ENCODE measurements at places on chromosomes 13 and 19. TPM values are rescaled to one million over a fixed set of nuclear protein-coding genes. Genes with fewer than 3 reads are reported as not detected.
A peak's percentile ranks its signal among the peaks of the same experiment; 100 is the strongest.

GRCh38 chr19:37999309-38000213, 92.6 kb downstream of the SIPA1L3 start:
- DNase-seq = no peak

- DNase-seq = peak; percentile 79
Measured at GRCh38 chr13:113616991-113617749, 32.6 kb downstream of the TFDP1 start.

GRCh38 chr19:50331221-50331993, 2.2 kb upstream of the KCNC3 start:
- DNase-seq = no peak

GRCh38 chr13:77184455-77184854, 142.4 kb downstream of the MYCBP2 start:
- DNase-seq = no peak

DNA sequence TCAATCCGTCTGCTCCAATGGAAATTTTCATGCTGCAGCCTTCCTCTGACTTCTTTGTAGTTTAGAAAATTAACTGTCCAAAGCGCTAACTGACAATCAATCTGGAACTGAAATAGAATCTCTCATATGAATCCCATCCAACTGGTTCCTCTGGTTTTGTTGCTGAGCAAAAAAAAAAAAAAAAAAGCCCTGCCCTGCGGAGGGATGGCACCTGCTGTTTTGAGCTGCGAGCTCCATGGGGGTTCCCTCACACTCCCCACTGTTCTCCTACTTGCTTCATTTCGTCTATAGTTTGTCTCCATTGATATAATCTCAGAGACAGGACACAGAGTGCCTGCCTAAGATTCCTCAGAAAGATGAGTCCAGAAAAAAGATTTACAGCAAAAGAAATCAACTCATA, 33.4 kb downstream of the FAAP24 start:
- DNase-seq = no peak

GRCh38 chr13:23949200-23949599, 51.9 kb upstream of the C1QTNF9B start:
- DNase-seq = no peak

- DNase-seq = no peak
Measured at GRCh38 chr19:10120538-10121189, 965 bp upstream of the EIF3G start.

- DNase-seq = no peak
Measured at GRCh38 chr19:10981252-10981895, 20.5 kb downstream of the SMARCA4 start.

- DNase-seq = no peak
Measured at GRCh38 chr13:21825801-21826200, 154.9 kb downstream of the FGF9 start.

DNA sequence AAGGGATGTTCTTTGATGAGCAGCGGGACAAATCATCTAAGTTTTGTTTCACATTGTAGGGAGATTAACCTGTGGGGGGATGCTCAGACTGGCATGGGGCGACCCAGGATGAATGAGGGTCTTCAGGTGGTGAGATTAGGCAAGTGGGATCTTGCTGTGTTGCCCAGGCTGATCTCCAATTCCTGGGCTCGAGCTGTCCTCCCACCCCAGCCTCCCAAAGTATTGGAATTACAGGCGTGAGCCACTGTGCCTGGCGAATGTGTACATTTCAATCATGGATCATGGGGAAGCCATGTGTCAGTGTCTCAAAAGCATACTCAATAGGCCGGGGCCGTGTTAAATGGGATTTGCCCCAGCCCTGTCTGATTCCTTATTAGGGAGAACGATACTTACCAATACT, 8.1 kb downstream of the SLC25A42 start:
- DNase-seq = no peak

GRCh38 chr13:52809310-52809769, 39.1 kb downstream of the PCDH8 start:
- DNase-seq = no peak

DNA sequence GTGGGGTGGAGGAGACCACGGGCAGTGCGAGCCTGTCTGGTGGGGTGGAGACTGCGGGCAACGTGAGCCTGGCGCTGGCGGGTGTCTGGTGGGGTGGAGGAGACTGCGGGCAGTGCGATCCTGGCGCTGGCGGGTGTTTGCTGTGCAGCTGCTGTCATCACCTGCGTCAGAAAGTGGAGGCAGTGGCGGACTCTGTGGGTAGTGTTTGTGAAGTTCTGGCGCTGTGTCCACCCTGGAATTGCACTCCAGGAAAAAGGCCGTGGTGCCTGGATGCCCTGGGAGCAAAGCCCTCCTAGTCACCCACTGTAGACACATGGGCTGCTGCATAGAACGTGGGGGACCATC, 6.2 kb downstream of the TEX29 start:
- peak; percentile 64 for DNase-seq

DNA sequence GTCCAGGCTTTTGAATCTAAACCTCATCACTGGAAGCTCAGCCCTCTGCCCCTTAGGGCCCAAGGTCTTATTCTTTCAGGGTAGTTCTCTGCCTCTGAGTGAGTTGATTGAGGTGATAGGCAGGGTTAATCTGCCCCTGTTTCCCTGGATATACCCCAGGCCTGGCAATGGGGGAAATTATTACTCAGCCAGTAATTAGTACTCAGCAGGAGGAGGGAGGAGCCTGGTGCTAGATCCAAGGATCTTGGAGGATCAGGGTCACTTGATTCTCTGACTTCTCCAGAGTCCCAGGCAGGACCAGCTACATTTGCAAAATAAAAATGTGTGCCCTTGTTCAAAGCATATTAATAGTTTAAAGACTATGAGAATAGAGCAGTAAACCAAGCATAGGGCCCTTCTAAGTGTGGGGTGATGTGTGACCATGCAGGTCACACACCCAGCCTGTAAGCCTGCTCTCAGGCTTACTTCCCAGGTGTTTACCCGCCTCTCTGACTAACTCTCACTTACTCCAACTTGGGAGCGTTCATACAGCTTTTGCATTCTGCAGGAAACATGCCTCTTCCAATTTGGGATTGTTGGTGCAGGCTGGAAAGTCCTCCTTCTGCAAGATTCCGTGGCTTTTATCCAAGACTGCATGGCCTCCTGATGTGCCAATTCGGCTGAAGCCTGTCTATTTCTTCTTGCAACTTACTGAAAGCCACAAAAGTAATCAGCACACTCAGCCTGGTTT, 7.9 kb upstream of the STK24 start:
- DNase-seq = no peak

DNA sequence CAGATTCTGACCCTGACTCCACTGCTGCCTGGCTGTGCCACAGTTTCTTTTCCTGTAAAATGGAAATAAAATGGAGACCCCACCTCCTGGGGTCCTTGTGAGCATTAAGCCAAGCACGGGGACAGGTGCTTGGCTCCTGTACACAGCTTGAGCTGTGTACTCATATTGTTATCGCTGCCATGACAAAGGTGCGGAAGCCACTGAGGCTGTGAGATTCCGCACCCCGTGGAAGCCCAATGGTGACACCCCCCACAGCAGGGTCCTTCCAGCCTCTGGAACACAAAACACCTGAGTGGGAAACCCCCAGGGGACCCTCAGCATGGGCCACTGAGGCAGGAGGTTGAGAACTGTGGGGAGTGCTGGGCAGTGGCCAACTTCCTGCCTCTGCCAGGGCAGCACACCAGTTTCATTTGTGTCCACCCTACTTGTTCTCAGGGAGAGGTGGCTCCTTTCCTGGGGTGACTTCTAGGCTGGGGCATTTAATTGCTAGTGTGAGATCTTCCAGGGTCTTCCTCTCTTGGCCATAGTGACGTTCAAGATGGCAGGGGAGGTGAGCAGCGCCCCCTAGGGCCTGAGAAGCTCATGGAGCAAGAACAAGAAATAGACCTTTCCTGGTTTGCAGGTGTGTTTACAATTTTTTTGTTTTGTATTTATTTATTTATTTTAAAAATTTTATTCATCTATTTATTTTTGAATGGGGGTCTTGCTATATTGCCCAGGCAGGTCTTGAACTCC, 5.4 kb upstream of the JSRP1 start:
- DNase-seq = no peak

- DNase-seq = no peak
Measured at GRCh38 chr19:43300876-43301765, 31.8 kb upstream of the PSG9 start.

DNA sequence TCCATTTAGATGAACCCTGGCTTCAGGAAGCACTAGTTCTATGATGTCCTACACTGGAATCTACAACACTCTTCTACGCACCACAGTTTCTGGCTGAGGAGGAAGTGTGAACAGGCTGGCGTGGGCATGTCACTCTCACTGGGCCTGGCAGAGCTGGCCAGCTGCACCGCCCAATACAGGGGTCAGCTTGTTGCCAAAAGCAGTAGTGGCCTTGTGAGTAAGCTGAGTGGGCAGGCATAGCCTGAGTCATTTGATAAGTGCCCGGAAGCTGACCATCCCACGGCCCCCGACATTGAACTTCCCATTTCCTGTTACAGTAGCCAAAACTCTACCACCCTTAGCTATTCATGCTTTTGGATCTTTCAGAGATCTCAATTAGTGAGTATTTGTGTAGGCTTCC, 240.9 kb upstream of the SERP2 start:
- DNase-seq = peak; percentile 81

- no peak for DNase-seq
Measured at GRCh38 chr13:19618977-19619376, 14.5 kb upstream of the MPHOSPH8 start.

DNA sequence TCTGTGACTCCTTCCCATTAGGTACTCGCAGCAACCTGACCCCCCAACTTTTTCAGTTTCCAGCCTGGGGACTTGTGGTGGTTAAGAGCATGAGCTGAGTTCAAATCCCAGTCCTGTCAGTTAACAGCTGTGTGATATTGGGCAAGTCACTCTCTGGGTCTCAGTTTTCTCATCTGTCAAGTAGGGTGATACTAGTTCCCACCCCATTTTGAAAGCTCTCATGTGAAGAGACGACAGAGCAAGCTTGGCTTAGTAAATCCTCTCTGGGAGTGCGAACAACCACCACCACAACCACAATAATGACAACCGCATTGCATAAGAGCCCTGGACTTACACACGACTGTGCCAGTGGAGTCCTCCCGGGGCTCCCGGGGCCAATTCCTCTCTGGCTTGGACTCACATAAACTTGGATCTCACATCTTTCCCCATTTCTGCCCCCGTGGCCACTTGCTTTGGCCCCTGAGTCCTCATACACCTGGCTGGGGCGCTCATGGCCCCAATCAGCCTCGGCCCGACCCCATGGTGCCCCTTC, 454 bp downstream of the BLVRB start:
- DNase-seq = no peak

DNA sequence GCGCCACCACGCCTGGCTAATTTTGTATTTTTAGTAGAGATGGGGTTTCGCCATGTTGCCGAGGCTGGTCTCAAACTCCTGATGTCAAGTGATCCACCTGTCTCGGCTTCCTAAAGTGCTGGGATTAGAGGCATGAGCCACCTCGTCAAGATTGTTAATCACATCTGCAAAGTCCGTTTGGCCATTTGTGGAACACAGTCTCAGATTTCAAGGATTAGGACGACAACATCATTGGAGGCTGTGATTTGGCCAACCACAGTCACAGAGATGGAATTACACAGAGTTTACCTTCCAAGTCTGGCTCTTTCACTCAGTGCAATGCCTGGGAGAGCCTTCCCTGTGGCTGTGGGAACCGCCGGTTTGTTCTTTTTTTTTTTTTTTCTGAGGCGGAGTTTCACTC, 17.8 kb downstream of the SULT2B1 start:
- DNase-seq = no peak

DNA sequence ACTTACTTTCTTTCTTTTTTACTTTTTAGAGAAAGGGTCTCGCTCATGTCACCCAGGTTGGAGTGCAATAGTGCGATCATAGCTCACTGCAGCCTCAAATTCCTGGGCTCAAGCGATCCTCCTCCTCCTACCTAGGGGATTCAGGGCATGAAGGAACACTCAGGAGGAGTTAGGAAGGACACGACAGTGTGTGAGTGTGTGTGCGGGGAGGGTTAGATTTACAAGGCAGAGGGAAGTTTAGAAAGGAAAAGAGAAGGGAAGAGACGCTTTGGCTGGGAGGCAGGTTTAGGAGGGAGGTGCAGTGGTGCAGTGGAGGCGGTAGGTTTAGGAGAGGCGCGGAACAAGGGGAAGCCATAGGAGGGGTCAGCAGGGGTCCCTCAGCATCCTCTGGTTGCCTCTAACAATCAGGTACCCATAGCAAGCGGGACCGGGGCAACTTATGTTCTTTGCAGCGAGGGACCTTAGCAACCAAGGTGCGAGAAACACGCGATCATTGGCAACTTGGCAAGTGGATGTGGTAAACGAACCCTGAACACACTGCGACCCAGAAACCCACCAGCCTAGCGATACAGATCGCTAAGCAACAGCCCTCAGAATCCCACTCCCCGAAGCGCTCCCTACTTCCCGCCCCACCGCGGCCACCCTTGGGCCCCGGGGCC, 501 bp downstream of the SIRT2 start:
- no peak for DNase-seq

The HSH2D gene
- total RNA-seq = 8.5 TPM

The CADM4 gene
- 4.7 TPM for total RNA-seq

The SLITRK6 gene
- 2.0 TPM for total RNA-seq

The CATSPERD gene
- total RNA-seq = 2.7 TPM

The TMTC4 gene
- total RNA-seq = 13.7 TPM

The ADPRHL1 gene
- 2.0 TPM for total RNA-seq

The FOXA3 gene
- 0.45 TPM for total RNA-seq

The FPR2 gene
- total RNA-seq = 41.7 TPM

The CAPN12 gene
- 4.5 TPM for total RNA-seq
